NCI-H526 (cell line): ENCODE measurements at places on chromosomes 5 and 9.

DNA sequence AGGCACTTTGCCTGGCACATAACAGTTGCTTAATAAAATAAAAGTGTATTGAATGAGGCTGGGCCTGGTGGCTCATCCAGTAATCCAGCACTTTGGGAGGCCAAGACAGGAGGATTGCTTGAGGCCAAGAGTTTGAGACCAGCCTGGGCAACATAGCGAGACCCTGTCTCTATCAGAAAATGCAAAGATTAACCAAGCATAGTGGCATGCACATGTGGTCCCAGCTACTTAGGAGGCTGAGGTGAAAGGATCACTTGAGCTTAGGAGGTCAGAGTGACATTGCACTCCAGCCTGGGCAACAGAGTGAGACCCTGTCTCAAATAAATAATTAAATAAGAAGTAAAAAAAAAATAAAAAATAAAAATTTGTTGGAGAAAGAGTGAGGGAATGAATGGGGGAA, 21.2 kb downstream of the TNFAIP8 start:
- no peak for DNase-seq

- peak; percentile 10 for DNase-seq
These were observed 24.0 kb downstream of the PTGES2 start for GRCh38 chr9:128103589-128103962.

DNA sequence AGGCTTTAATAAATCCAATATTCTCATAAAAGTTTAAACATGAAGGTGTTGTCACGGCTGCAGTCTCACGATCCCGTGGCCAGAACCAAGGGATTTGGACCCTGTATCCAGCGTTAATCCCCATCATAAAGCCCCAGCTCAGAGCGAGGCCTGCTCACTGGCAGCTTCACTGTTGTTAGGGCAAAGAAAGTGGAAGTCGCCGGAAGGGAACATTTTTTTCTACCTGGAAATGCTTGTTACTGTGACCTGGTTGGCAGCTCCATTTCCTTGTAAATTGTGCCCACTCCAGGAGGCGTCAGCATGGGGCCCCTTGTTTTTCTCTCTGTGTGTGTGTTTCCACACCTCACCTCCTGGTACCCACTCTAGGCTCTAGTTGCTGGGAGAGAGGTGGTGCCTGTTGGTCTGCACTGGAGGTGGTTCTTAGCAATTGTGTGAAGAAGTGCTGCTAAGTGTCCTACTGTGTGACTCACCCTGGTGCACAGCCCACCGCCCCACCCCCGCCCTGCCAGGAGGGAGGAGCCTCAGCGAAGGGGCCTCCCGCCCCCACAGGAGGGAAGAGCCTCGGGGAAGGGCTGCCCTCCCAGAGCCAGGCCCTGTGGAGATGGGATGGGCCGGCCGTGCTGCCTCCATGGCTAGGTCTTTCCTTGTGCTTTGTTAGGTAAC, 105.1 kb downstream of the EHMT1 start:
- no peak for DNase-seq

GRCh38 chr5:175842951-175843793, 28.2 kb upstream of the CPLX2 start:
- DNase-seq = no peak

GRCh38 chr9:87862536-87863268, 20.0 kb upstream of the SPATA31E1 start:
- DNase-seq = no peak

DNA sequence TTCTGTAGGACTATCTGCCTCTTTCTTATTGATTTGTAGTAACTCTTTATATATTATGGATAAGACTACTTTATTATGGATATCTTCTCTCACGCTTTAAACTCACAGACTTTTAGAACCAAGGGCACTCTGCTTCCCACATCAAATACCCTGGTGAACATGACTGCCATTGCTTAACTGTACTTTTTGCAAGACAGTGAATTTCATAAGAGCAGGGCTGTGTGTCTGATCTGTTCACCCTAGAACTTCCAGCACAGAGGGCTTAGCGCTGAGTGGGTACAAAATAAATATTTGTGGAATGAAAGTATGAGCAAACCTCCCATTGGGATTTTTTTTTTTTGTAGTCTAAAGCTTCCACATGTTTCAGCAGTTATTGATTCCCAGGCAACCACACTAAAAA, 84.8 kb downstream of the CFAP77 start:
- DNase-seq = no peak
